ENCODE measurements at places on chromosomes 2 and 18. TPM values are rescaled to one million over a fixed set of nuclear protein-coding genes. Genes with fewer than 3 reads are reported as not detected.

DNA sequence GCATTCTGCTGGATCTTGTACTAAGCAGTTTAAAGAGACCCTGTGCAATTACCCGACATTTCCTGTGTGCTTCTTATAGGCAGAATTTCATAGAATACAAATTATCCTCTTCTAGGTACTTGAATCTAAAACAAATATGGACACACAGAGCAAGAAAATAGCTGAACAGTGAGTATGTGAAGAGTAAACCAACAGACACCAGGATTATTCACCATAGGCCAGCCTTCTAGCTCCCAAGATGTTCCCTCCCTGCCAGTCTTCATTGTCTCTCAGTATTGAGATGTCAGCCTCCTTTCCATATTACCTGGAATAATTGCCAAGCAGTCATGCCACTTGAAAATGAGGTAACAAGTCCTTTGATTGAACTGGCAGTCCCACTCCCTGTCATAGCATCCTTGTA, 187.1 kb downstream of the PTPRM start:
- DNase-seq = no peak

DNA sequence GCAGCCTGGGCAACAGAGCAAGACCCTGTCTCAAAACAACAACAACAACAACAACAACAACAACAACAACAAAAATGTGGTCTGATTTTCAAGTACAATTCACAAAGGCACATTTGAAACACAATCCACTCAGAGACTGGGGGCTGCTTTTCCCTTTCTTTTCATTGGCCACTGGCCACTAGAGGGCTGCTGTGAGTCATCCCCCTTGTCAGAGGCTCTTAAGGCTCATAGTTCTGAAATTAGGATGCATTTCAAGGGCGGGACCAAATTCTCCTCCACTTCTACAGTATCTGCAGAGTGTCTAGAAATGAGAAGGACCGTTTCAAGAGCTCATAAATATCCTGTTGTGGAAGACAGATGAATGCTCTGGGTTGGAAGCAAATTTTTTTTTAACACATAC, 285.4 kb downstream of the NRXN1 start:
- DNase-seq = peak; percentile 56

ABCG8 gene
- not detected for total RNA-seq

DNA sequence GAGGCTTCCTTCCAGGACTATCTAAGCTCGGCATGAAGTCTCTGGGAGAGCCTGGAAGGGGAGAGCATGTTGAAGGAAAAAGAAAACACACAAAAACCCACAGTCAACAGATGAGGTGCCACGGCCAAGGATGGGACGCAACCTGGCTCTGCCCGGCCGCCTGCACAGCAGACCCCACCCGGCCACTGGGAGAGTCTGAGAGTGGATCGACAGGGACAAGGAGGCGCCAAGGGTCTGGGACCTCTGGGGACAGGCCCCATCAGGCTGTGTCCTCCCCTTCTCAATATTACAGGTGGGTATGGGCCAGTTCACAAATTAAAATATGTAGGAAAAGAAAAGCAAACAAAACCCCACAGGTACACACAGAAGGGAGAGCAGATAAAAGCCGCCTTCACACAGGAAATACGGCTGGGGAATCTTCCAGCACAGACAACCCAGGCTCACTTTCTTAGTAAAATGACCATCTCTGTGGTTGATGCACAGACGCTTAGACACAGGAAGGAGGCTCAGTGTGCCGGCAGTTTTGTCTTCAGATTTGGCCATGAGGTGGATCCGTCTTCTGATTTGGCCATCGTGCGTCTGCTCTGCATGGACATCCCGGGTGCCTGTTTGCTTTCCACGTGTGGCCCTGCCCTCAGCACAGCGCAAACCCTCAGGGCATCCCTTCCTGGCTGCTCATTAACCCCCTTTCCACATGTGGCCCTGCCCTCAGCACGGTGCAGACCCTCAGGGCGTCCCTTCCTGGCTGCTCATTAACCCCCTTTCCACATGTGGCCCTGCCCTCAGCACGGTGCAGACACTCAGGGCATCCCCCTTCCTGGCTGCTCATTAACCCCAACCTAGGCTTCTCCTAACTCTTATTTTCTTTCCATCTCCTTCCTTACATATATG, 138.4 kb downstream of the EIPR1 start:
- no peak for DNase-seq

DNA sequence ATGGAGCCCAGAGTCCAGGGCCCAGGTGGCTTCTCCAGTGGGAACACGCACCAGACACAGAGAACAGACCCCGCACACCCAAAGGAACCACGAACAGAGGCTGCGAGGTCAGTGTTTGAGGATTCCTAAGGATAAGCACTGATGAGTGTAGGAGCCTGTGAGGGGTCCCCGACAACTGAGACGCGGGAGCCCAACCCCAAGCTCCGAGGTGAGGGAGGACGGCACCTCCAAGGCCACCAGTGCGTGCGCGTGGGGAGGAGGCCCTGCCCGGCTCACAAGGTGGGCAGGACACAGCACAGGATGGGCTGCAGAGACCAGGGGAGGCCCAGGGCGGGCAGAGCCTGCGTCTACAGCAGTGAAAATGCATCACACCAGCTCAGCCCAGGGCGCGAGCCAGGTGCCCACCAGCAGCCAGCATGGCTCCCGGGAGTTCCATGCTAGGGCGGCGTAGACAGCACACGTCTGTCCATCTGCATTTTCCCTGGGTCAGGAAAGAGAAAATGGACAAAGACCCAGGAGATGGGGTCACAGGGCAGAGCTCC, 189.1 kb downstream of the EIPR1 start:
- DNase-seq = no peak

PTPRN gene
- total RNA-seq = 19.3 TPM
